RPMI7951 (cell line): ENCODE measurements at places on chromosomes 2 and 18.

DNA sequence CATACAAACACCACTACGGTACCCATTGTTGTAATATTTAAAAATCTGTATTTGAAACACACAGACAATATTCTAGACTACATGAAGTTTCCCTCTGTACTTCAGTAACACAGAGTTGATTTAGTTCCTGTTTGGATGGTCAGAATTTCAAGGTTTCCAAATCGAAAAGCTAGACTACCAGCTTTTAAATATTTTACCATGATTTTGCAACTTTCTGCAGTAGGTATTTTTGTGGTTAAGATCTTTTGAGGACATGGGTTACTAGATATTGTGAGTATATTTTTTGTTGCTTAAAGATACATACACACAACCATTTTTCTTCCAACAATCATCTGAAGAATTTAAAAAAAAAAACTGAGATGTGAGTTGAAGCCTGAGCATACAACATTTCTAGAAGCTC, 10.9 kb downstream of the SERPINB5 start:
- no peak for DNase-seq

DNA sequence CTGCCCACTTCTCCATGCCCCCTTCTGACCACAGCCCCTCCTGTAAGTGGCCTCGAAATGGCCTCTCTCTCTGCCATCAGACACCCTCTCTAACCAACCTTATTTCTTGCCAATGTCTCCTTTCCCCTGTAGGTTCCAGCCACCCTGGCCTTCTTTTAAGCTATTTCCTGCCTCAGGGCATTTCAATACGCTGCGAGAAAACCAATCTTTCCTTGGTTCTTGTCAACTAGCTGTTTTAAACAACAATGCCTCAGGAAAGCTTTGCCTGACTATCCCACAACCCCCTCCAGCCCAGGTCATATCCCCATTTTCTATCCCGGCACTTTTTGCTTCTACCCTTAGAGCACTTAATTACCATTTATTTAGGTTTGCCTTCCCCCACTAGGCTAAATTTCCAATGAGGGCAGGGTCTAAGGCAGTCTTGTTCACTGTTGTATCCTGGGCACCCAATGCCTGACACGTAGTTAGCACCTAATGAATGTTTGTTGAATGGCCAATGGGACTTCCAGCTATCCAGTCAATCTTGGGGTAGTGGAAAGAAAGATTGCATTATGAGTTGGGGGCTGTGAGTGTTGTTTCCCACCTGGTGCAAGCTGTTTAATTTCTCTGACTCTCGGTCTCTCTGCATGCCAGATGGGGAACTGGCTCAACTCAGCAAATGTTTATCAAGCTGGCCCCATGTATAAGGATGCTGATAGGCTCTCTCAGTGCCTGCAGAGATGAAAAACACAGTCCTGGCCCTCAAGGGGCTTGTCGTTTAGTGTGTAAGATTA, 291.2 kb downstream of the SRBD1 start:
- no peak for DNase-seq

DNA sequence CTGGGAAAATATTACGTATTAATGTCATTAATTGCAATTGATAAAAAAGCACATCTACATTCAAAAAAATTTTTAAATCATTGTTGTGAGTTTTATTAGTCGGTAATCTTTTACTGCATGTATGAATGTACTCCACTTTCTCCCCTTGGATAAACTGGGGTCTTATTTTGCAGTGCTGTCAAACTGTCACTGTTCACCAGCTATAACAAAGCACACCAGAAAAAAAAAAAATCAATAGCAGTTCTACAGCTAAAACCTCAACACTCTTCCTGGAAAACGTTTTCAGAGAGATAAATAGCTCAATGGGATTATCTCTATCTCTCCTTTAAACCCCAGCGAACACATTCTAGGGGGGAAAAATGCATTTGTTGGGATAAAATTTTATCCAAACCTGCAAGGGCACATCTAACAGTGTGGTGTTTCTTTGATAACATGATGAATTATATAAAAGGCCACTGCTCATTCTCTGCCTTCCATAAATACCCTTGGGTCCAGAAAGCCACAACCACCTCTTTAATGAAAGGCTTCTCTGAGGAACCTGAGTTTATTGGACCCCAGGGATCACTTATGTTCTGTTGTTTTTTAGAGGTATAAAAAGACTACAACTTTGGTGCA, 219.9 kb downstream of the CDH20 start:
- DNase-seq, result no peak

DNA sequence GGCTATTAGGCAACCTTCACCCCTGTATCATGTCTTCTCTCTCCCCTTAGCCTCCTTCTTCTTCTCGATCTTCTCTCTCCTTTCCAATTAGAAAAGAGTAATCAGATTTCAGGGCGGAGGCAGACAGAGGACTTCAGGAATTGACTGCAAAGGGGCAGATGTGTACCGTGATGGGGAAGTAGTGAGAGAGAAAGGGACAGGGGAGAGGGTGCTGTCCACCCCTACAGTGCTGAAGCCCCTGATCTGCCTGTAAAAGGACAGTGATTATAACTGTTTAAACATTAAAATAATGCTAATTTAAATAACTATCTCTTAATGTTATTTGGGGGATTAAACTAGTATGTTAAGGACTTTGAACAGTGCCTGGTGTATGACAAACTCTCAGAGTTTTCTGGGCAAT, 178.5 kb downstream of the ACTR3 start:
- peak; percentile 19 for DNase-seq

- DNase-seq, result no peak
These were observed 2.8 kb downstream of the ZCCHC2 start for GRCh38 chr18:62525608-62526007.

- peak; percentile 42 for DNase-seq
These were observed 24.6 kb downstream of the FECH start for GRCh38 chr18:57561728-57562423.

DNA sequence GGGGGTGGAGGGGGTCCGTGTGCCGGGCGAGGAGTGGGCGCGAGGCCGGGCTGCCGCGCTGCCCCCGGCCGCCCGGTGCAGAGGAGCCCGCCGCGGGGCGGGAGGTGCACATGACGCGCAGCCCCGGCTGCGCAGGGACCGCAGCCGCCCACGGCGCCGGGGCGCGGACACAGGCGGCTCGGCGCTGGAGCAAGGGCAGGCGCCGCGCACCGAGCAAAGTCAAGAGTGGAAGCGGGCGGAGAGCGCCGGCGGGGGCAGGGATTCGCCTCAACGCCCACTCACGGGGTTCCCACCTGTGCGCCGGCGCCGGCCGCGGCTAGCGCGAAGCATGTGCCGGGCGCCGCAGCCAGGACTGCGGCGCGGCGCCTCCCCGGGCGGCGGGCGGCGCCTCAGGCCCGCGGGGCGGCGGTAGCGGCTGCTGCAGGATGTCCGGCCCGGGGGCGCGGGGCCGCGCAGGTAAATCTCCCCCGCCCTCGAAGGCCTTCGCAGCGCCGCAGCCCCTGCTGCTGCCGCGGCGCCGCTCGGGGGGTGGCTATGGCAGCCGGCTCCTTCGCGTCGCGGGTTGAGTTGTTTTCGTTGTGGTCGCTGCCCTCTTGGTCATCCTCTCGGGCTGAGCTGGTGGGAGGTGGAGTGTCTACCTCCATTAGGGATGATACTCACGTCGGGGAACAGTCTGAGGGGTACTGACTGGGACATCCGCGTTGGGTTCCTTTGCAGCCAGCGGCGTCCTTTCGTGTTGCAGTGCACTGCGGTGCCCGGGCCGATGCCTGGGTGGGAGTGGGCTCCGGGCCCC, 216.3 kb upstream of the DTNA start:
- peak; percentile 1 for DNase-seq

GRCh38 chr2:161416708-161417437, 776 bp downstream of the TBR1 start:
- DNase-seq, result no peak

DNA sequence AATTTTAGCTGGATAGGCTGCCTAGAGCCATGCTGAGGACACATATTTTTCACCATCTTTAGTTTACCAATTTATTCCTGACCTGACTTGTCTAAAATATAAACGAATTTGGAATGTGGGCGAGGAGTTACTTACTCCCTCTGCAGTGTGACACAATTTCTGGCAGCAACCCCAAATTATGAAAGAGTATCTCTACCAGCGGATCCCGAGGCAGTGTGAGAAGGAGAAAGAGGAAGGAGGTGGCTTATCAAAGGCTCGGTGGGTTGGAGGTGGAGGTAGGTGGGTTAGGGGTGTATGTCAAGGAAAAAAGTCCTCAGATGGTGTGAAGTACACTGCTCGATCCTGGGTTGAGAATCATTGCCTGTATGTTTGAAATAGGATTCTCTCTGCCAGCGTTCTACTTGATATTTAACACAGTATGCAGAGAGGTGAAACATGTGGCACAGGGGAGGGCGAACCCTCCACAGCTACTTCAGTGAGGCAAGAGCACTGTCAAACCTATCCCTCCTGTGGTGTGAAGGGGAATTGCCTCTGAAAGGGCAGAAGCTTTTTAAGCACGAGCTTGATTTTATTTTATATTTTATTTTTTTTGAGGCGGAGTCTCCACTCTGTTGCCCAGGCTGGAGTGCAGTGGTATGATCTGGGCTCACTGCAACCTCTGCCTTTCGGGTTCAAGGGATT, 76.0 kb downstream of the RFTN2 start:
- peak; percentile 24 for DNase-seq

DNA sequence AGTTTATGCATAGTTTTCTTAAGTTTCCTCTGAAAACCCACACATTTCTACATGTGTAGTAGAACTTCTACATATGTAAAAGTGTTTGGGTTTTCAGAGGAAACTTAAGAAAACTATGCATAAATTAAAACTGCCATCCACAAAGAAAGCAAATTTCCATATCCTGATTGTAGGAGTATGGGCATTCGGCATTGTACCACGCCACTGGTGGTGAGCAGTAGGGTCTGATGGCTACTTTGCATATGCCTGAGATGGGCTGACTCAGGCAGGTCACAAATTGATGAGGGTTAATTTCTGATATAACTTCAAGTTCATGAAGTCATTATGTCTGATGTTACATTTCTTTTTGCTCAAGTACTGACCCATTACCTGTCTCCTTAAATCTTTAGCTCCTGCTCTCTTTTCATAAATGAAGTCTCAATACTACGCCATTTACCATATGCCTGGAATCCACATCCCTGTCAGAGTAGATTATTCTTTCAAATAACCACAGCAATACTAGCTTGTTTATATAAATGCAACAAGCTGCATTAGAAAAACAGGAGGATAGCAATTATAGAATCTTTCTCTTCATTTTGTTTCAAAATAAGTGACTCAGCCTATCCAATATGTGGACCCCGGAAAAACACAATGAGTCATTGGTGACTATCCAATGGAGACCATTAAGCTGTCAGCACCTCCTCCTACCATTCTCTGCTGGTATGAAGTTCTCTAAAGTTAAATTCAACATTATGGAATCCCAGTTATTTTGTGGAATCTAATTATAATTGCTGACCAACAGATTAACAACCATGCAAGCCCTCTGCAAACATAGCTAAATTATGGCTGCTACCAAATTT, 355.2 kb upstream of the UBE2E3 start:
- DNase-seq, result peak; percentile 69

DNA sequence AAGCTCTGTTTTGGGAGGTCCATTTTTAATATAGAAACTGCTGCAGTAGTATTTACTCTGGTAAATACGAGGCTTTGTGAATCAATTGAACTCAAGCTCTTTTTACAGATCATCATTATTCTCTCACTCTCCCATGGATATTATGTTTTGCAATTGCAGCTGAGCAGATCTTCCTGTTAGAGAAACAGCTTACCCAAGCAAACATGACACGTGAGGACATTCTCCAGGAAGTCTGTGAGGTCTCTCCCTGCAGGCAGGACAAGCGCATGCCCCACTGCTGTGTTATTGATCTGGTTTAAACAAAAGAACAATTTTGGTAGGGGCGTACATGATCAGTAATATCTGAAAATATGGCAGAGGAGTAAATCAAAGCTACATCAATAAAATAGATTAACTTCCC, 72.1 kb downstream of the COL6A3 start:
- no peak for DNase-seq

GRCh38 chr2:158795195-158795924, at the start of gene DAPL1:
Gene DAPL1, plus strand, starts transcription at chr2:158795317. Its CDS starts 56 bp downstream, at chr2:158795373.
- peak; percentile 21 for DNase-seq

DNA sequence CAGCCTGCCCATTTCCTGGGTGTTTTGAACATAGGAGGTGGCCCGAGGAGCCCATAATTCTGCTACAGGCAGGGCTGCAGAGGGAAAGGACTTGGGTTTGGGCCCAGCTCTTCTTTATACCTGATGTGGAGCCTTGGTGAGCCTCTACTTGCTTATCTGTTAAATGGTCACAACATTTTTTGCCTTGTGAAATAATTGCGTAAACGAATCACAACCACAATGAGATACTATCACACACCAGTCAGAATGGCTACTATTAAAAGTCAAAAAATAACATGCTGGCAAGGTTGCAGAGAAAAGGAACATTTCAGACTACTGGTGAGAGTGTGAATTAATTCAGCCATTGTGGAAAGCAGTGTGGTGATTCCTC, 4.1 kb upstream of the FABP1 start:
- DNase-seq, result no peak

DNA sequence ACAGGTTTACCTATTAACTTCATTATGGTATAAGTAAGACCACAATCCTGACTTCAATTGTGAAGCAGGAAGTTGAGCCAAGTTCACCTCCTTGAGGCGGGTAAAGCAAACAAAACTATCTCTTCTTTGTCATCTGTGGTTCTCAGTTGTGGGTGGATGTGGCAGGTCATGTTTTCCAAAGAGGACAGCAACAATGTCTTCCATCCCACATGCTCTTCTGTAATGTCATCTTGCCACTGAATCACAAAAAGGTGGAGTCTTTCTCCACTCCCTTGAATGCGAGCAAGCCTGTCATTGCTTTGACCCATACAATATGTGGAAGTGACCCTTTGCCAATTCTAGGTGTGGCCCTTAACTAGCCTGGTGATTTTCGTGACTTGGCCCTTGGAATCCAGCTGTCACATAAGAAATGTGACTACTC, 98.7 kb downstream of the GRB14 start:
- no peak for DNase-seq

- DNase-seq, result no peak
These were observed 305.9 kb upstream of the SALL3 start for GRCh38 chr18:78673516-78674321.

- no peak for DNase-seq
These were observed 115.4 kb upstream of the STK17B start for GRCh38 chr2:196286821-196287220.

DNA sequence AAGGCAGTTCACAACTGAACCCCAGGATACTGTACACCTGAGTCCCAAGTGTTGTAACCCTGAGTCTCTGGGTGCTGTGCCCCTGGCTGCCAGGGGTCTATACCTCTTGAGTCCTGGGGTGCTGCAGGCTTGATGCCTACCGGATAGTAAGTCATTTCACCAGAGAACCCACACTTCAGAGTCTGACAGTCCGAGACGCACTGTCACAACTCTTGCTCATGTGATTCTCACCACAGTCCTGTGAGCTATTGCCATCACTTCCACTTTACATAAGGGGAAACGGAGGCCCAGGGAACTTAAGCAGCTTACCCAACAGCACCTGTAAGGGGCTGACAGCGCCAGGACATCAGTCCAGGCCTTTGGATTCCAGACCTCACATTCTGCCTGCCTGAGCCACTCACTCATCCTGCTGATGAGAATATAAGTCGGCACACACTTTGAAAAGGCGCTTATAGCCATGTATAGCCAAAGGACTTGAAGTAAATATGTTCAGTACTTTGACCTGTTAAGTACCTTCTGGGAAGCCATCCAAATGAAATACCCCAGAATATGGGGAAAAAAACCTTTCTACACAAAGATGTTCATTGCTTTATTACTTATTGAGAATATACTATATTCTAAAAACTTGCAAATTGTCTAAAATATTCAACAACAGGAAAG, 180.7 kb upstream of the ID2 start:
- DNase-seq, result no peak
